ENCODE measurements at places on chromosomes 5 and 9.
A peak's percentile ranks its signal among the peaks of the same experiment; 100 is the strongest.

GRCh38 chr9:78369639-78370219, 72.8 kb downstream of the PSAT1 start:
- peak; percentile 27 for DNase-seq

DNA sequence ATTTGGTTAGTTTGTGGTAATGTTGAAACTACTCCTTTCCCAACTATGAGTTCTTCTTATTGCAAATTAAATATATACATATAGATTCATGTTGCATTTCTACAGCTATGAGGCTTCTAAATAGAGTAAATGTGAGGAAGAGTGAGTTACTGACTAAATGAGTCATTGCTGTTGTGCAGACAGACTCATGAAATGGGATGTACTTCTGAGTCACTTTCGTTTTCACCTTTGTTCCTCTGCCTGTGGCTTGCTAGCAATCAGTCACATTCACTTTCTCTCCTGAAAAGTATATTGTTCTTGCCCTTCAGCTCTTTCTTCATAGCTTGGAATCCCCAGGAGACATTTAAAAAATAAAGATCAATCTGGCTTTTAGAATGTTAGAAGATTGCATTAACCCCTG, 295.5 kb upstream of the SMC2 start:
- DNase-seq: peak; percentile 2

GRCh38 chr5:113846941-113847340, 333.4 kb downstream of the YTHDC2 start:
- no peak for DNase-seq

- no peak for DNase-seq
These were observed 1567.2 kb upstream of the WWC1 start for GRCh38 chr5:166724284-166724683.

GRCh38 chr9:3840311-3840710, 314.5 kb upstream of the RFX3 start:
- no peak for DNase-seq

- no peak for DNase-seq
These were observed 694 bp upstream of the PLIN2 start for GRCh38 chr9:19127871-19128500.

DNA sequence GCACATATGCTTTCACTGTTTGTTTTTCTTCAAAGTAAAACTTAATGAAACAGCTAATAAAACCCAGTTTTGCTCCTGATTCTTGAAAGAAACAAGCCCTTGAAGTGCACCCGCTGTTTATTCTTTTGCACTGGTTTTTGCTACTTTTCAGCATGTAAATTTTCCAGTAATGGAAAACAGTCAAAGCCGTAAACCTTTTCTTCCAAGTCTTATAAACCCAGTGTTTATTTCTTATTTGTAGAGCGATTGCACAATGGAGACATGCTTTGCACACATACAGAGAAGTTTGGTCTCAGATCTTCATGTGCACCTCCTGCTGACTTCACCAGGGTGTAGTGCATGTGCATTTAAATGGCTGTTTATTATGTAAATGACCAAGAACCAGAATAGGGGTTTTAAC, 51.8 kb downstream of the ATG10 start:
- no peak for DNase-seq

DNA sequence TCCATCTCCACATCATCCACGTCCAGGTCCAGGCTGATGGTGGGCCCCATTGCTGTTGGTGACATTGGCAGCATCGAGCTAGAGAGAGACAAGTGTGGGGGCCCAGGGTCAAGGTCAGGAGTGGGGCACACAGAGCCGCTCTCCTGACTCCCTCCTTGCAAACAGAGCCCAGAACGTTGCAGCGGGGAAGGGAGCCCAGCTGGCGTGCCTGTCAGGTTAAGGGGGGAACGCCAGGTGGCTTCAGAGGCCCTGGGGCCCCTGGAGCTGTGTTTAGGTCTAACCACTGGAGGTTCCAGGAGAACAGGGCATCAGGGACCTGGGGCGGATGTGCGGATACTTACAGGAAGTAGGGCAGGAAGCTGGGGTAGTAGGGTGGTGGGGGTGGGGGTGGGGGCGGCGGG, 7.5 kb downstream of the RNF44 start:
- peak; percentile 68 for DNase-seq

- DNase-seq: no peak
These were observed 29.0 kb downstream of the PDE6A start for GRCh38 chr5:149915392-149916260.

- no peak for DNase-seq
These were observed 642.1 kb downstream of the KCTD16 start for GRCh38 chr5:144812763-144813162.

DNA sequence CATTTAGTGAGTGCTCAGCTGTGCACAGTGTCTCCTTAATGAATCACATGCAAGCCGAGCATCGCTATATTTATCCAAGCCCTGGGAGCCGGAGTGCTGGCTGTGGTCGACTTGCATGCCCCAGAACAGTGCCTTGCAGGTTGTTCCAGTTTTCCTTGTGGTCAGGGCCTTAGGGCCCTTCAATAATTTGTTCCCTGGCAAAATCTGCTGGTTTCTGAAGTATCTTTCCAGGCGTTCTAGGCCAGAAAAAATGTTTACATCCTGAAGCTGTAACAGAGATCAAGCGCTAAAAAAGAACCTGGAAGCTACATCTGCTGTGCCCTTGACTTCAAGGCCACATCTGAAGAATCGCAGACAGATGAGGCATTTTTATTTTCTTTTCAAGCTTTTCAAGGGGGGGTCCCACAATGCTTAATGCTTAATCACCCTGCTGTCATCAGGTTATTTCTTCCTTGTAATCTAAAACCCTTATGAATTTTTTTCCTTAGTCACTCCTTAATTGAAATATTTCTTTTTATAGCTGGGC, 105.8 kb downstream of the DOCK2 start:
- DNase-seq: no peak

GRCh38 chr5:2906302-2907090, 155.0 kb upstream of the IRX2 start:
- no peak for DNase-seq

- DNase-seq: no peak
These were observed 77.9 kb downstream of the SLIT3 start for GRCh38 chr5:169222934-169223594.

DNA sequence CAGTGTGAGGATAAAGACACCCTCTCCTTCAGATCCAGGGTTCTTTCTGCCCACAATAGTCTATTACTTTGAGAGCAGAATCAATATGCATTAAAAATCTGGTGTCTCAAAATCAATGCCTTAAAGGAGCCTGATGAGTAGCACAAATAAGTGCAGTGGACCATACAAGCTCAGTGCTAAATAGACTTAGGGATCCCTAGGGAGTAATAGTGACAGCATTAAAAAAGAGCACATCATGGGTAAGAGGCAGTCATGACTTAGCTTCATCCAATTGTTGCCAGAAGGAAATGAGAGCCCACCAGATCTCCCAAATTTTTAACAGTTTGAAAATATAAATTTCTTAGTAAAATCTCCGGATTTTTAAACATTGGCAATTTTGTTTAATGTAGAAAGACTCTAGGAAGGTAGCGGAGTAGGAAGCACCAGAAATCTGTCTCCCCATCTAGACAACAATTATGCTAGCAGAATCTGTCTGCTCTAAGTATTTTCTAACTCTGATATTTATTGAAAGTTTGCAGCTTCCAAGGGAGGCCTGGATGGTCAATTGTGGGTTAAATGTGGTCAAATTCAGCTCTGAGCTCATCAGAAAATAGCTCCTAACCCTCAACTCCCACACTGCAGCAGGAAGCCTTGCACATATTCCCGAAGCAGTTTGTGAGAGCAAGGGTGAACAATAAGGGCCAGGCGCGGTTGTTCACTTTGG, 443.9 kb downstream of the TLE1 start:
- no peak for DNase-seq

DNA sequence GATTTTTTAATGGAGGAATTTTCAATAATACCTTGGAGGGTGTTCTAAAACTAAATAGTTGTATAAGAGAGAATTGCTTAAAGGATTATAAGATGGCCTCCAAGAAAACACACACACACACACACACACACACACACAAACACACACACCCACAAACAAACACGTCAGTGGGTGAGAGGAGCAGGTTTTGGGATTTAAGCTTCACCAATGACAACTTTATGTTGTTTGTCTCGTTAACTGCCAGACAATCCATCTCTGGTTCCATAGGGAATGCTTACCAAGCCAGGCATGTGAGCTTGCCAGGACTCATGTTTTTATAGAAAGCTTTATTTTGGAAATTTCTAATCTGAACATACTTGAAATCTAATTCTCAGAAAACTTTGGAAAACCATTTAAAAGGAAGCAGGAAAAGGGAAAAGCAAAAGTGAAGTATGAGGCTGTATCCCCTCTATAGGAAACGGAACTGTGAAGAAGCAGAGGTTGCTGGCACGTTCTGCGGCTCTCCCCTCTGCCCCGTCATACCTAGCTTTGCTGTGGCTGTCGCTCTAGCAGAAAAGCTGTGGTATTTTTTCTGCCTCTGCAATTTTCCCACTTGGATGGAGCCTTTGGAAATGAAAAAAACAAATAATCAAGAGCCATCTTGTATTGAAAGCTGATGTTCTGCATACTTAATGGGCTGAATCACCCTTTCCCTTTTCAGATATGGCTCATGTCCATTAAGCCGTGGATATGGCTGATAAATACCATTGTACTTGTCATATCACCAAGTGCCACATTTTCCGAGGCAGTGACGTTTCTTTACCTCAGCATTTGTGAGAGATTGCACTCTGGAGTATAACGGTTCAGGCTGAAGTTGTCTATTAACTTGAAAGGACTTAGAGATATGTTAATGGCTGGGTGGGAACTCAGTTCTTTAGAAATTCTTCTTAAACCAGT, 112.7 kb downstream of the NTRK2 start:
- no peak for DNase-seq

DNA sequence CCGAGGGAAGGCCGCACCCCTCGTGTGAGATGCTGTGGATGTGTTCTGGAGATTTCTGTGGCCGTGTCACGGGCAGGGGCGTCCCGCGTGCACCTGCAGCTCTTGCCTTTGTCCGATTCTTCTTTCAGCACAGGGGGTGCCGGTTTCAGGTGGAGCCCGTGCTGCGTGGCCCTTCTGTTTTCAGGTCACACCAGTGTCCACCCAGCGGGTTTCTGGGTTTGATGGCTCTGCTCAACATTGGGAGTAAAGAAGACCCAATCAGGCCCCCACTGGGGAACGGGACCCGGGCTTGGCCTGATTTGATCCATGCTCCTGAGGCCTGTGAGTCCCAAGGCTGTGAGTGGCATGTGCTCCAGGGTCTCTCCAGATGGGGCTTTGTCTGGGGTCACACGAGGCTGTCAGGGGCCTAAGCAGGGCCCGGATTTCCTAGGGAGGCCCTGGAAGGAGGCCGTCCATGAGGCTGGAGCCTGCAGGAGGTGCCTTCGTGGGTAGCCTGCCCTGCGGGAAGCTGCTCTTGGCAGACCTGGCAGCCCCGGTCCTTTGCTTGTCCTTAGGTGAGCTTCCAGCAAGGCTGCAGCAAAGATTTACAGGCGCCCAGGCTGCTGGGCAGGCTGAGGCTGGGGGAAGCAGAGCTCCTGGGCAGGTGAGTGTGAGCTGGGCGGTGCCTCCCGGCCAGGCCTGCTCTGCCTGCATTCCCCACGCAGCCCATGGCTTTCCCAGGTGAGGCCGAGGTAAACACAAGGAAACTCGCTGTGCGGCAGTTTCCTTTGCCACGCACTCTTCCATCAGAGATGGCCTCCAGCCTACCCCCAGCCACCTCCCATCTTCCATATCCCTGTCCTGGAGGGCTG, 12.8 kb downstream of the MRPL36 start:
- DNase-seq: no peak

DNA sequence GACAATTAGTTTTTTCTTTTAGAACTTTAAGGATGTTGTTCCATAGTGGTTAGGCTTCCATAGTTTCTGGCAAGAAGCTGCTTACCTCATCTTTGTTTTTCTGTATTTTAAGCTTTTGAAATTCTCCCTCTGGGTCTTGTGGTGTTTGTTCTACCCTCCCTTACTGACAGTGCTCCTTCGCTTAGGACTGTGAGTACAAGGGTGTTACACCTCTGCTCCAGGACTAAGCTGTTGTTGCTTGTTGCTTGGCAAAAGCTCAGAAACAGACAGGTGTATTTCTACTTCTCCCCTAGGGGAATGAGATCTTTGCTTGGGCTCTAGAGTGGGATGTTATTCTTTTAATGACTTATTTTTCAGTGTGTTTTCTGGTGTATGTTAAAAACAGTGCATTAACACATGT, 225.2 kb downstream of the WDR70 start:
- DNase-seq: no peak

- no peak for DNase-seq
These were observed 111.1 kb downstream of the CACNA1B start for GRCh38 chr9:137988701-137989100.

- DNase-seq: no peak
These were observed 3.4 kb upstream of the SPINK4 start for GRCh38 chr9:33236571-33236970.

DNA sequence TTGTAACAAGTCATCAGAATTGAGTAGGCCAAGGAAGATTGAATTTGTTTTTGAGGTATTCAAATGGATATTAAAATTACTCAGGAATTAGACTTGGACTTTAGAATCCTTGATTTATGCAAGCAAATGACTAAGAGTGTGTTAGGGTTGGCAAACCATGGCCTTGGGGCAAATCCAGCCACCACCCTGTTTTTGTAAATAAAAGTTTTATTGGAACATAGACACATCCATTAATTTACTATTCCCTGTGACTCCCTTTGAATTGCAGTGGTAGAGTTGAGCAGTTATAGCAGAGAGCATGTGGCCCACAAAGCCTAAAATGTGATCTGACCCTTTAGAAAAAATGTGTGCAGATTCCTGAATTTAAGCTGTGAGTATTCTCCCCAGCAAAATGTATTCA, 115.6 kb downstream of the WDR70 start:
- no peak for DNase-seq

GRCh38 chr5:140509898-140510297, 37.6 kb upstream of the EIF4EBP3 start:
- DNase-seq: no peak

GRCh38 chr5:25858019-25858418, 1180.4 kb downstream of the CDH9 start:
- no peak for DNase-seq

GRCh38 chr5:62310426-62311143, 4.6 kb downstream of the KIF2A start:
- no peak for DNase-seq

GRCh38 chr5:51977014-51977413, 593.8 kb downstream of the ISL1 start:
- no peak for DNase-seq

- no peak for DNase-seq
These were observed 38.8 kb downstream of the BARX1 start for GRCh38 chr9:93916358-93916757.

DNA sequence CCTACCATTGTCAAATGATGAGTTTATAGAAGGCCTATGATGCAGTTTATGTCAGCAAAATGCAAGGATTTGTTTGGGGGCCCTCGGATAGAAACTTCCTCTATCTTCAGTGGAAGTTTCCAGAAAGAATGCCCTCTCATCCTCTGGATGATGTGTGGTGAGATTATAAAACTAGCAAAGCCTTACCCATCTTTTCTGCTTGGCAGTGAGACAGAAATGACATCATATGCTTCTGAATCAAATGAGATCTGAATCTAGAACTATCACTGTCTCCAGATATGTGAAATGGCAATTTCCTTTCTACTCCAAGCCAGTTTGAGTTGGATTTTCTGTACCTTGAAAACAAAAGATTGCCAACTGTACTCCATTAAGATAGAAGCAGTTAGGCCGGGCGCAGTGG, 60.4 kb upstream of the CKMT2 start:
- no peak for DNase-seq

- DNase-seq: no peak
These were observed 114.5 kb downstream of the FER start for GRCh38 chr5:108862211-108862610.
